ENCODE measurements at places on chromosomes 2 and 18.

DNA sequence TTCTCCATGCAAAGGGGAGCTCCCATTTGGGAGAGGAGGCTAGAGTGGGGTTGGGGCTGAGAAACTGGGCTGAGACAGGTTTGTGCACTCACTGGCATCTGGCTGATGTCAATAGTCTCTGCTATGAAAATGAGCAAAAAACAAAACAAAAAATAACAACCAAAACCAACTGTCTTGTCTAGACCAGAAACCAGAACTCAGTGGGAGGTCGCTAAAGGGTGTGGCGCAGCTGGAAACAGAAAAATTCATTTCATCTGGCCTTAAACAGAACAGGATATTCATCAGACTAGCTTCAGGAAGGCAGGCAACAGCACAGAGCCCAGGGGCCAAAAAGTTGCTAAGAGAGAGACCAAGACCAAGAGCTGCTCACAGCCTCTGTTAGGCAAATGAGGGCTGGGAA is 126.1 kb downstream of the THNSL2 start:
- no peak for DNase-seq
- no peak overlapping the region for H3K4me3 ChIP-seq
- H3K27me3 ChIP-seq = no peaks in the 10 kb centered on the region
- no peak overlapping the region for H3K27ac ChIP-seq
- no peaks in the 10 kb centered on the region for H3K4me1 ChIP-seq

DNA sequence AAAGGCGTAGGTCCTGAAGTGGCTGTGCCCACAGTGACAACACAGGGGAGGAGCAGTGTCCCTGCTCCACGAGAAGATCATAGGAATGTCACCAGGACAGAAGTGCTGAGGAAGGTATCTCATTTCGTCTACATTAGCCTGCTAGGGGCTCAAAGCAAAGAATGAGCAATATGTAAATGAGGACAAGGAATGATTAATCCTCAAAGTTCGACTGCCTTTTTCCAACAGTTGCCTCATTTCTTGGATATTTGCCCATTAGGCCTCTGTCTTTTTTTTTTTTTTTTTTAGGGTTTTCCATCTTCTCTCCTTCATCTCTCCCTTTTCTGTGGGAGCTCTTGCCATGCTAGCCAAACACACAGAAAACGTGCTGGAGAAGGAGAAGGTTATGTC is 105.2 kb upstream of the ARHGAP28 start:
- H3K27me3 ChIP-seq = no peaks in the 10 kb centered on the region
- DNase-seq = no peak
- peaks cover 11% of the 10 kb centered on the region for H3K4me1 ChIP-seq
- H3K4me3 ChIP-seq = no peak overlapping the region

GRCh38 chr2:31255911-31256571 is 22.1 kb downstream of the EHD3 start:
- peaks cover 24% of the 10 kb centered on the region for H3K36me3 ChIP-seq
- H3K4me3 ChIP-seq = no peak overlapping the region
- H3K27ac ChIP-seq = no peak overlapping the region
- no peaks in the 10 kb centered on the region for H3K27me3 ChIP-seq
- DNase-seq = no peak

GRCh38 chr18:44870631-44871502 is 190.2 kb downstream of the SETBP1 start:
- no peaks in the 10 kb centered on the region for H3K4me1 ChIP-seq
- H3K27ac ChIP-seq = no peak overlapping the region
- peaks cover 53% of the 10 kb centered on the region for H3K27me3 ChIP-seq
- H3K4me3 ChIP-seq = no peak overlapping the region
- H3K36me3 ChIP-seq = no peaks in the 10 kb centered on the region

DNA sequence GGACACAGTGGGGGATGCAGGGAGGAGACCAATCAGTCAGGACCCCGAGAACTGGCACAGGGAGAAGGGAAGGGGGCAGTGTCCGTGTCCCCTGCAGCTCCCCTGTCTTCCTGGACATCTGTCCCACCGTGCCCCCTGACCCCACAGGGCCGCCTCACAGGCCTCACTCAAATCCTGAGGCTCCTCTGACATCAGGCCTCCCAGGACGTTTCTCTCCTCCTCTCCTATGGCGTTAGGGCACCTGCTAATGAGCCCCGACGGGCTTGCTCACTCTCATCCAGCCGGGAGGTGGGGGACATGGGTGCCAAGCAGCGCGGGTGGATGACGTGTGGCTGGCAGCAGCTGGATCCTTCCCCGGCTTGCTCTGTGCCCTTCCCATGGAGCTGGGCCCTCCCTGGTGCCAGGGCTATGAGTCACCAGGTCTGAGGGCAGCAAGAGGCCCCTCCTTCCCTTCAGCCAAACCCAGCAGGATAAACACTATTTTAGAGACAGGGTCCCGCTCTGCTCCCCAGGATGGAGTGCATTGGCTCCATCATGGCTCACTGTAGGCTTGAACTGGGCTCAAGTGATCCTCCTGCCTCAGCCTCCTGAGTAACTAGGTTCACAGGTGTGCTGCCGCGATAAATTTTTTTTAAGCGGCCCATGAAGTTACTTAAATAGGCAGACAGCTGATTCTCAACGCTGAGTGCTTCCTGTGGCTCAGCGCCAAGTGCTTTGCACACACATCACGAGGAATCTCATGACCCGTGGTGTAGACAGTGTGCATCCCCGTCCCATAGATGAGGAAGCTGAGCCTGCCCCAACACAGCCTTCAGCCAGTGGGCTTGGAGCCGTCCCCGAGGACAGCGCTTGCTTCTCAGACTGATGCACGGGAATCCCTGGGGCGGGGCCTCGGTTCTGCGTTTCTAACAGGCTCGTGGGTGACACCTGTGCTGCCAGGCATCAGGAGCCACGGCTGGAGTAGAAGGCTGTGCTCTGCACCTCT is 64.5 kb upstream of the HDAC4 start:
- H3K4me3 ChIP-seq = no peak overlapping the region
- no peak overlapping the region for H3K27ac ChIP-seq
- H3K27me3 ChIP-seq = peaks cover 28% of the 10 kb centered on the region
- DNase-seq = peak; percentile 69
- H3K4me1 ChIP-seq = peaks cover 12% of the 10 kb centered on the region
- H3K36me3 ChIP-seq = no peaks in the 10 kb centered on the region

DNA sequence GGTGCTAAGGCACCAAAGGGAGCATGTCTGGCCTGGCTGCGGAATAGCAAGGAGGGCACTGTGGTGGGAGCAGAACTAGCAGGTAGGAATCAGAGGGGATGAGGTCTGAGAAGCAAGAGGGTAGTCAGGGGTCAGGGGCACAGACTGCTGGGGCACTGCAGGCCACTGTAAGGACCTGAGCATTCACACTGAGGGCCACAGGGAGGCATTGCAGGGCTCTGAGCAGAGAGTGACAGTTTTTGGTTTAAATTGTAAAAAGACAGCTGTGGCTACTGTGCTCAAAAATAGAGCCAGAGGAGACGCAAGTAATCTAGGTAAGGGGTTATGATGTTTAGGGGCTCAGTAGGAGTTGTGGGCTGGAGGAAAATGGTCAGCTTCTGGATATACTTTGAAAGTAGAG is 41.5 kb downstream of the ARHGAP25 start:
- peaks cover 53% of the 10 kb centered on the region for H3K4me1 ChIP-seq
- H3K36me3 ChIP-seq = no peaks in the 10 kb centered on the region
- H3K27me3 ChIP-seq = no peaks in the 10 kb centered on the region
- peak overlapping the region; percentile 67 for H3K4me3 ChIP-seq

GRCh38 chr18:59502274-59503175 is 143.5 kb upstream of the LMAN1 start:
- H3K36me3 ChIP-seq = no peaks in the 10 kb centered on the region
- no peaks in the 10 kb centered on the region for H3K27me3 ChIP-seq
- peaks cover 34% of the 10 kb centered on the region for H3K4me1 ChIP-seq
- H3K4me3 ChIP-seq = no peak overlapping the region

- peaks cover 75% of the 10 kb centered on the region for H3K27me3 ChIP-seq
- H3K36me3 ChIP-seq = no peaks in the 10 kb centered on the region
- H3K27ac ChIP-seq = no peak overlapping the region
- peaks cover 4% of the 10 kb centered on the region for H3K4me1 ChIP-seq
Observed at GRCh38 chr2:24403168-24403831, 43.0 kb upstream of the ITSN2 start.

- H3K27me3 ChIP-seq = no peaks in the 10 kb centered on the region
- no peak for DNase-seq
- H3K4me3 ChIP-seq = no peak overlapping the region
- H3K36me3 ChIP-seq = no peaks in the 10 kb centered on the region
Observed at GRCh38 chr2:180196419-180196977, 189.4 kb upstream of the CWC22 start.

DNA sequence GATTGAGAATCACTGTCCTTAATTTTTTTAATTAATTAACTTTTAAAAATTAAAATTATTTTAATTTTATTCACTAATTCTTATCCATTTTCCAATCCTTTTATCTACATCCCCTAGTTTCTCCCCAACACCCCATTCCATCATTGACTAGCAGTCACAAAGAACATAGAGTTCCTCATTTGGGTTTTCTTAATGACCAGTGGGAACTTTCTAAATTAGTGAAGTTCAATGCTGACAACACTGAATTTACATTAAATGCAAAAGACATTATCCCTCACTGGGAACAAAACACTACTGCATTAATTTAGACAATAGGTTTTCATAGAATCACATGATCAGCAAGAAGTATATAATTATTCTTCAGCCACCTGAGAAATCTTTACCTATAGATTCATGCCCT is 80.6 kb upstream of the GLS start:
- no peak for DNase-seq
- H3K4me1 ChIP-seq = no peaks in the 10 kb centered on the region
- H3K36me3 ChIP-seq = no peaks in the 10 kb centered on the region
- no peaks in the 10 kb centered on the region for H3K27me3 ChIP-seq
- no peak overlapping the region for H3K27ac ChIP-seq

- DNase-seq = no peak
- H3K27me3 ChIP-seq = no peaks in the 10 kb centered on the region
- H3K36me3 ChIP-seq = no peaks in the 10 kb centered on the region
- H3K4me1 ChIP-seq = no peaks in the 10 kb centered on the region
- H3K27ac ChIP-seq = no peak overlapping the region
- no peak overlapping the region for H3K4me3 ChIP-seq
Observed at GRCh38 chr2:224359569-224359968, 42.3 kb downstream of the FAM124B start.

DNA sequence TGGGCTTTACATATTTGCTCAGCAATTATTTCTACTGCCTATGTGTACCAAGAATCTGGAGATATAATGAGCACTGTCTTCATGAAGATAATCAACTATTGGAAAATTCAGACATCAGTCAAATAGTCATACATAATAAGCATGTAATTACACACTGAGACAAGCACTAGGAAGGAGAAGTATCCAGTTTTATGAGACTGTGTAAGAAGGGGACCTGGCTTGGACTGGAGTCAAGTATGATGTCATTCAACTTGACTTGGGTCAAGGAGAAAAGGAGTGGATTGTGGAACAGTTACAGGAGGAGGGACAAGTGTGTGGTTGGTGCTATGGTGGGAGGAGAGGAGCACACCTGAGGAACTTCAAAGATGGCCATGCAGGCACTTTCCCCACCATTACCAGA is 419.8 kb upstream of the TRIB2 start:
- peaks cover 10% of the 10 kb centered on the region for H3K4me1 ChIP-seq
- no peak for DNase-seq
- no peak overlapping the region for H3K27ac ChIP-seq
- no peaks in the 10 kb centered on the region for H3K27me3 ChIP-seq
- H3K36me3 ChIP-seq = no peaks in the 10 kb centered on the region

GRCh38 chr2:3266925-3267867 is 110.4 kb downstream of the EIPR1 start:
- H3K36me3 ChIP-seq = no peaks in the 10 kb centered on the region
- peaks cover 10% of the 10 kb centered on the region for H3K4me1 ChIP-seq
- no peak overlapping the region for H3K4me3 ChIP-seq
- no peaks in the 10 kb centered on the region for H3K27me3 ChIP-seq

DNA sequence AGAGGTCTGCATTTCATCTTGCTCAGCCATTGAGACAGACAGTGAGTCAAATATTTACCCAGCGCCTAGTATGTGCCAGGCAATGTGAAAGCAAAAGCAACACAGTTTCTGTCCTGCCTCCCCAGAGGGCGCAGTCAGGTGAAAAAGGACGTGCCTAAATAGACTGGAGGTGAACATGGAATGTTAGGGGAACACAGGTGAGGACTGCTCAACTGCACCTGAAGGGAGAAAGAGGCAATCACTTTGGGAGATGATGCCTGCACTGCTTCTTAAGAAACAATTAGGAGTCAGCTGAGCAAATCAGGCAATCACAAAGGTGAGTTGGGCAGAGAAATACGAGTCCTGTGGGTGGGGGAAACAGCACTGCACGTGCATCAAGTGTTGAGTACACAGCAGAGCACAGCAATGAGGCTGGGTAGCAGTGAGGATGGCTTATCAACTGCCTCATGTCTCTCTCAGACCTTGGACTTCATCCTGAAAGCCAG is 218.3 kb upstream of the SMAD7 start:
- H3K4me1 ChIP-seq = no peaks in the 10 kb centered on the region
- DNase-seq = no peak
- peaks cover 10% of the 10 kb centered on the region for H3K36me3 ChIP-seq
- no peaks in the 10 kb centered on the region for H3K27me3 ChIP-seq

DNA sequence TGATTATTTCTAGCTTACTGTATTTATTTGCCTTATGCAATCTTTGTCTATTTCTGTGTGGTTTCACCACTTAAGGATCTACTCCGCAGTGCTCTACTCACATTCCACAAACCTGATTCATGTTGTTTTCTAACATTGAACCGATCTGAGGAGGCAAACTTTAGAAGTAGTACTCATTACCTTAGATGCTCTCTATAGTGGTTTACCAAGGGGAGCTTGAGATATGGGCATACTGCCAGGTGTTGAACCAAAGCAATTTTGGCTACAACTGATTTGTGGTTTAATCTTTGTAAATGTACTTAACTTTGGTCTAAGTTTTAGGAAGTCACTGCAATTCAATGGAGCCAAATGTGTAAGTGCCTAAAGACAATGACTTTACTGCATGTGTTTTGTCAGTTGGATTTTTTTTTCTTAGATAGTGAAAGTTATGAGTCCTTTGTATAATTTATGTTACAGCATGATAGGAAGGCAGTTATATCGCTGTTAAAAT is 50.1 kb downstream of the MAP2 start:
- H3K4me1 ChIP-seq = peaks cover 26% of the 10 kb centered on the region
- peak overlapping the region; percentile 9 for H3K27ac ChIP-seq
- no peak overlapping the region for H3K4me3 ChIP-seq

DNA sequence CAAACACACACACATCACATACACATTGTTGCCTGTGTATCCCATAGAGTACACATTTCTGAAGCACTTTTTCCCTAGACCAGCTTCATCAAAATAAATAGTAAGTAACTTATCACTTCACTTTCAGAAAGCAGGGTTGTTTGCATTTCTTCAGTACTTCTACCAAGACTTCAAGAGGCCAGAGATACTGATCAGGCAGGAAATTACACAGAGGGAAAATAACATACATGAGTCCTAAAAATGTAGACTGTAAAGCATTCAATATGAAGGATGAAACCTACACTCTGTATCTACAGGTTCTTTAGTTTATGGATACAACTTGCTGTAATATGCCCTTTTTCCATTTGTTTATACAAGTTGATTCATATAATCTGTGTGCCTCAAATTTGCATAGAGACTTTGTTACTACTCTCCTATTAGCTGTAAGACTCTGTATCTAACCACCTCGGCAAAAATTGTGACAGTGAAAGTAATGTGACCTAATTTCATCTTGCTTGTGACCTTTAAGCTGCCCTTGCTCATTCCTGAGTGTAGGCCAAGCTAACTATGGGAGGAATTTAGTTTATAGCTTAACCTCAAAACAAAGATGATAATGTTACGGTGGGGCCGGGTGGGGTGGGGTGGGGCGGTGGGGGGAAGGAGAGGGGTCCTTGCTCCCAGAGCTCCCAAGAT is 228.9 kb upstream of the SPOPL start:
- no peaks in the 10 kb centered on the region for H3K27me3 ChIP-seq
- no peaks in the 10 kb centered on the region for H3K4me1 ChIP-seq
- H3K36me3 ChIP-seq = no peaks in the 10 kb centered on the region
- H3K27ac ChIP-seq = no peak overlapping the region
- DNase-seq = no peak
- no peak overlapping the region for H3K4me3 ChIP-seq
